Esophagus mucosa (tissue), 1 donor: ENCODE measurements at places on chromosomes 3 and 15. TPM values are rescaled to one million over a fixed set of nuclear protein-coding genes. Genes with fewer than 3 reads are reported as not detected.

NR2E3 gene
- 0.56 TPM for total RNA-seq

ZPLD1 gene
- total RNA-seq: not detected

KIF7 gene
- 0.60 TPM for total RNA-seq

TLR9 gene
- total RNA-seq: 0.04 TPM

GOLGA8T gene
- total RNA-seq: not detected

LOXL1 gene
- 5.8 TPM for total RNA-seq

DUOXA1 gene
- total RNA-seq: 131 TPM

MINAR1 gene
- 0.24 TPM for total RNA-seq

IMPG2 gene
- 0.08 TPM for total RNA-seq

FSIP1 gene
- total RNA-seq: 0.28 TPM

SCG3 gene
- not detected for total RNA-seq

LZTFL1 gene
- 7.0 TPM for total RNA-seq

GXYLT2 gene
- 2.2 TPM for total RNA-seq

HIGD2B gene
- not detected for total RNA-seq

GOLGA8K gene
- not detected for total RNA-seq

DNA sequence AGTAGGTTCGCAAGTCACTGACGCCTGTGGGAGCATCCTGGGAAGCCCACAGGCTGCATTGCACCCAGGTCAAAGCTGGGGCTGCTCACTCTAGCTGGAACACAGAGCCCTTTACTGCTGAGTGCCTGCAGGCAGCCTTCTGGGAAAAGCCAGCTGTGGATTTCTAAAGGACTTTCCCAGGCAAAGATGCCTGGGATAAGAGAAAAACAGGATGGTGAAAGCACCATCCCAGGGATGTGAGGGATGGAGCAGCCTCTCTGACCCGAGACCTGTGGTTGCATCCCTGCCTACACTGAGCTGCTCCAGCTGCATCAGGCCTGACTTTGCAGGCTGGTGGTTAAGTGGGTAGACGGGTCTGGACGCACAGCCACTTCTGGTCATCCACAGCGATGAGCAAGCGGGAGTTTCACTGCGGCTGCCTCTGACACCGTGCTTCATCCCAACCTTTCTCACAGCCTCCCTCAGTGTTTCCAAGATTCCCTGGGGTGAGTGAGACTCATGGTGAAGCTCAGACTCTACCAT, 52.5 kb upstream of the AMOTL2 start:
- no peak for ATAC-seq

DNA sequence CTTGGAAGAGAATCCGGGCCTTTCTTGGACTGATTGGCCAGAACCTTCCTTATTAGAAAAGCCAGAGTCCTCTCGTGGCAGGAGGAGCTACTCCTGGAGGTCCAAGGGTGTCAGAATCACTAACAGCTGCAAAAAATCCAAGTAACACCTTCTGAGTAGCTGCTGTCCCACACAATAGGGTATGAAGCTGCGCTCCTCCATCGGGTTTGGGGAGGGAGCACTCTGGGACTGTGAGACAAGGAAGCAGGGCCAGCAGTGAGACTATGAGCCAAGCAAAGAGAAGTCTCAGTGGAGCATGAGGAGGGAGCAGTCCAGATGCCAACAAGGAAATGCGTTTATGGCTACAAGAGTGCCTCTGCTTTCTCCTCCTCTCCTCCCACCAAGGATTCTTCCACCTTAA, 21.7 kb downstream of the SEMA3G start:
- ATAC-seq: peak; percentile 46

- ATAC-seq: peak; percentile 53
Measured at GRCh38 chr15:50906954-50907600, 1.4 kb upstream of the AP4E1 start.

- peak; percentile 59 for ATAC-seq
Measured at GRCh38 chr3:33377931-33378330, 62.3 kb downstream of the UBP1 start.

DNA sequence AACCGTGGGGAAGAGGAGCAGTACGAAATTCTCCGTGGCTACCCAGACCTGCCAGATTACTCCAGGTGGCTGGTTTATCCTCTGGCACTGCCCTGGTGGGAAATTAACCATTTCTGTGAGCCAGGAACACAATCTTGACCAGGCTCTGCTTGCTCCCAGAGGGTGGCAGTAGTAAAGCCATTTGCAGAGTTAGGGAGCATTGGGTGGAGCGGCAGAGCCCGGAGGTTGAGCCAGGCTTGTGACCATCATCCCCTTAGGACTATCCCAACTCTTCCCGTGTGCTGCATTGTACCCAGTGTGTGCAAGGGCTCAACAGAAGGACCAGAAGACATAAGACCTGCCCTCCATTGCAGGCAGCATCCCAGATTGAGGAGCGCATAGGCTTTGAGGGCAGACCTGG, 5.3 kb downstream of the KNG1 start:
- ATAC-seq: peak; percentile 25

DNA sequence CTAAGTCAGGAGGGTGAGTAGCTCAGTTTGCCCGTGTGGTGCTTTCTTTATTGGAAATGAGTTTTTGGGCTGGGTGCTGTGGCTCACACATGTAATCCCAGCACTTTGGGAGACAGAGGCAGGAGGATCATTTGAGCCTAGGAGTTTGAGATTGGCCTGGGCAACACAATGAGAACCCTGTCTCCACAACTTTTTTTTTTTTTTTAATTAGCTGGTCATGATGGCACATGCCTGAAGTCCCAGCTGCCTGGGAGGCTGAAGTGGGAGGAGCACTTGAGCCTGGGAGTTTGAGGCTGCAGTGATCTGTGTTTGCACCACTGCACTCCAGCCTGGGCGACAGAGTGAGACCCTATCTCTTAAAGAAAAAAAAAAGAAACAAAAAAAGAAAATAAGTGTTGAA, 174.9 kb downstream of the NSMCE3 start:
- ATAC-seq: no peak

DNA sequence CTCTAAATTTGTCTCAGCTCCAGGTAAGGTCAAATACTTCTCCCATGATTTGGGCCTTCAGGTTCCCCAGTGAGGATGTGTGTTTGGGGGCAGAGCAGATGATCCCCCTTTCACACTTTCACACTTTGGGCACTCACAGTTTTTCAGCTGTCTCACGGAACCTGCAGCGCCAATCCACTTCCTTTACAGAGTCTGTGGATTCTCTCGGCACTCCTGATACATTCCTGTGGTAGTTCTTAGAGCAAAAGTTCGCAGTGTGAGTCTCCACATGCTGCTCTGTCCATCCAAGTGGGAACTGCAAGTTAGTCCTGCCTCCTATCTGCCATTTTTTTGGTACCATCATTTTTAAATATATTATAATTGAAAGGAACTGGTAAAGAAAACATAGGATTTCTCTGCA, 20.2 kb upstream of the CPOX start:
- no peak for ATAC-seq

DNA sequence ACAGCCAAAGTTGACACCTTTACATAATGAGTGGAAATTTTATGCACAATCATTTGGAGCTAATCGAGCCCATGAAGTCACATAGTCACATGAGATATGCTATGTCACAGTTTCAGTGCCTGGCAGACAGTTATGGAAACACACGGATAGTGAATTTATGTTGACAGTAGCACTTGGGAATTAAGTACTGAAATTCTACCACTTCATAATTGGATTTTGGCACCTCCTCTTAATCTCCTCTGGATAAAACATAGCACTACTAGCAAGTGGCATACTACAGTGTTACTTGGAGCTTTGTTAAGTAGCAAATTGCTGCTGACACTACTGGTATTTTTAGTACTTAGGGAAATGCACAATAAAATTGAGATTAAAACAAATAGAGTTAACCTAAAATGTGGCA, 1679.4 kb downstream of the OTOL1 start:
- no peak for ATAC-seq

GRCh38 chr3:24598695-24599470, 104.2 kb upstream of the THRB start:
- ATAC-seq: peak; percentile 84

DNA sequence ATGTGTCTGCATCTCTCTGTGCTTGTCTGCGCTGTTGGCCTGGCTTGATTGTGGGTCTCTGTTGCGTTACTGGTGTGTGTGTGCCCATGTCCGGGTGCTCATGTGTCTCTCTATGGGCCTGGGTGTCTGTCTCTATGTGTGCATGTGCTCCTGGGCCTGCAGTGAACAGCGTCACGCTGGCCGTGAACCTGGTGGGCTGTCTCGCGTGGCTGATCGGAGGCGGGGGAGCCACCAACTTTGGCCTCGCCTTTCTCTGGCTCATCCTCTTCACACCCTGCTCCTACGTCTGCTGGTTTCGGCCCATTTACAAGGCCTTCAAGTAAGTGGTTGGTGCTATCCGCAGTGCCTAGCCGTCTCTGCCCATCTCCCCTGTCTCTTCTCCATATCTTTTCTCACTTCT, 7.0 kb upstream of the PPCDC start:
- no peak for ATAC-seq

- ATAC-seq: no peak
Measured at GRCh38 chr15:47331829-47332393, 385.4 kb upstream of the SEMA6D start.

- peak; percentile 30 for ATAC-seq
Measured at GRCh38 chr15:52180196-52180835, 10.9 kb downstream of the GNB5 start.

DNA sequence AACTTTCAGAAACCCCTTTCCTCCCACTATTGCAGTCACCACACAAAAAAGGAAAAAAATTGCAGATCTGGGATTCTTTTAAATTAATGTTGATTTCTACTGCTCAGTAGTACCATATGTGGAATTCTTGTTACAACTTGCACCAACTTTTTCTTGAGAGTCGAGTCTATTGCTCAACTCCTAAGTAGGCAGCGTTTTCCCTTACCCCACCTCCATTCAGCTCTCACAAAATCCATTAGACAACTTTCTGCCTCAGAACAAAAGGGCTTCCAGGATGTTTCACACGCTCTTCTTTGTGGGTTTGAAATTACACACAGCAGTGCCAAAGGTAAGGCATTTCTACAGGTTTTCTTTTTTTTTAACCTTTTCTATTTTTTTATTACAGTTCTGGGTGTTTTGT, 179.5 kb downstream of the ANXA2 start:
- ATAC-seq: peak; percentile 47

DNA sequence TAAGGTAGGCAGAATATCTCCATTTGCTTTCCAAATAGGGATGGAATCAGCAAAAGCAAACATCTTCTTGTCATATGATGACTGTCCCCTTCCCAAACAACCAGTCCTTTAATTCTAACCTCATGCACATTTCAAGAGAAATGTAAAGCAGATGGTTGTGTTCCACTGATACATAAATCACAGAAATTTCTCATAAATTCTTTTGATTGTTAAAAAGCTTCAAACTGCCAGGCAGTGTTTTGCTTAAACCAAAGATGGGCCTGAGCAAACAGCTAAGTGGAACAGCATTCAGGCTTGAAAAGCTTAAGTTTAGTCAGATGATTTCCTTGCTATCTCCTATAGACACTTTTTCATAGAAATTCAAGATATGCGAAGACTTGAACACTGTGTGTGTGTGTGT, 74.3 kb upstream of the SOX2 start:
- ATAC-seq: no peak

- ATAC-seq: peak; percentile 60
Measured at GRCh38 chr3:172622916-172623700, 87.8 kb downstream of the NCEH1 start.

GRCh38 chr3:62365391-62366125, 7.8 kb downstream of the FEZF2 start:
- no peak for ATAC-seq

DNA sequence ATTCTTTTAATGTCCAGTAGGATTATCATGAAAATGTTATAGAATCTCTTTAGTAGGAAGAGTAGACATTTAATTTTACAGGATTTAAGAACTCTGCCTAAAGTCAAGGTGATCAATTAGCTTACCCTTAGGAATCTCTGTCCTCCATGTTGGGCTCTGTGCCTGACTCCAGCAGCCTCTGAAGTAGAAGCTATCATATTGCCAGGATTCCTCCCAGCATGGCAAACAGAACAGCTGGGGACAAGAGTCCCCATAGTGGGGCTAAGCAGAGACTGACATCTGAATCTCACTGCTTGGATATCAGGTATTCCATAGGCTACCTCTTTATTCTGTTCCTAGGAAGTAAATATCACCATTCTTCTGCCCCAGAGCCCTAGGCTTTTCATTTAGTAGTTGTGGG, 1.5 kb downstream of the SLC15A2 start:
- no peak for ATAC-seq

GRCh38 chr3:159781867-159782266, 206.8 kb upstream of the IL12A start:
- no peak for ATAC-seq

GRCh38 chr3:156010829-156011228, 109.5 kb upstream of the KCNAB1 start:
- peak; percentile 47 for ATAC-seq

GRCh38 chr15:48603123-48603500, 42.4 kb downstream of the FBN1 start:
- no peak for ATAC-seq

DNA sequence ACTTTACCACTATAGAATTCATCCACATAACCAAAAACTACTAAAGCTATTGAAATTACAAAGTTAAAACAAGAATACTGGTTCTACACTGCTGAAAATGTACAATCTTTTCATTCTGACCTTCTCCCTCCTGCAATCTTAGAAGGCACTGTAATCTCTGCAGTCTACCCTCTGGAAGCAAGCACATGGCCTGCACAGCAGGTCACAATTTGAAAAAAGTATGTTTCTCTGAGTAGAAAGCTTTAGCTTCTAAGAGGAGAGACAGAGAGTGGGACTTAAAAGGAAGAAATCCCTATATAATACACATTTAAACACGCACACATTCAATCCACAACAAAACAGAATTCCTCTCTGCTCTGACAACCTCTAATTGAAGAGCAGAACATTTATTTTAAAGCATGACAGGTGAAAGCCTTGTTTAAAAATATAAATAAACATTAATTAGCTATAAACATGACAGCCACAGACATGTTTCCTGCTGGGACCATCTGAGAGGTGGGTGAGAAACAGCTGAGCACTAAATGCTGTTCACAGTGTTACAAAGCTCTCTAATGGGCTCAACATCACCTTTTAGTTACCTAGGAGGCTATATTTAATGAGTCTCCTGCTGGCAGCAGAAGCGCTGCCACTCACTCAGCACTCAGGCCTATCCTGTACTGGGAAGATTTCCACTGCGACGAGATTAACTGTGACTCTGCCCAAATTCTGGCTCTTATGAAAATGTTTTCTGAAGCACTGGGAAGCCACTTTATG, 447.4 kb downstream of the AGBL1 start:
- ATAC-seq: no peak

GRCh38 chr15:81604713-81605112, 230.7 kb upstream of the TMC3 start:
- ATAC-seq: no peak

- ATAC-seq: no peak
Measured at GRCh38 chr15:101458908-101459578, 30.5 kb downstream of the PCSK6 start.

GRCh38 chr3:59133311-59133710, 83.5 kb upstream of the CFAP20DC start:
- ATAC-seq: no peak

- ATAC-seq: no peak
Measured at GRCh38 chr15:66474135-66474534, 23.4 kb downstream of the SNAPC5 start.

DNA sequence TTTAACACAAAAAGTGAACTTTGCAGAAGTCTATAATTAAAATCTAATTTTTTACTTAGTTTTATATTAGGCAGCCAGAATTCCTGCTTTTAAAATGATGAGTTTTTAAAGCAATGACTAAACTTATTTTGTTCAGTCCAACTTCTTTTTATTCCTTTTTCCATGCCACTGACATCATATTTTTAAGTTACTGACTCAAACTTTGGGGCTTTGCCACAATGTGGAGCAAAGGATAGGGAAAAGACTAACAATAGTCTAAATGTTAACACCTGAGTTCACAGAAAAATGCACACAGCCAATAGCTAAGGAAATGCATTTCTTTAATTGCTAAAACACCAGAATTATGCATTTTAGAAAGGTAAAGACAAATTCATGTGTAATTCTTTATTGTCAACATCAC, 647.6 kb upstream of the DPPA4 start:
- no peak for ATAC-seq
